Retinal pigment epithelial cell (primary cell): ENCODE measurements at places on chromosomes 16 and 17.

DNA sequence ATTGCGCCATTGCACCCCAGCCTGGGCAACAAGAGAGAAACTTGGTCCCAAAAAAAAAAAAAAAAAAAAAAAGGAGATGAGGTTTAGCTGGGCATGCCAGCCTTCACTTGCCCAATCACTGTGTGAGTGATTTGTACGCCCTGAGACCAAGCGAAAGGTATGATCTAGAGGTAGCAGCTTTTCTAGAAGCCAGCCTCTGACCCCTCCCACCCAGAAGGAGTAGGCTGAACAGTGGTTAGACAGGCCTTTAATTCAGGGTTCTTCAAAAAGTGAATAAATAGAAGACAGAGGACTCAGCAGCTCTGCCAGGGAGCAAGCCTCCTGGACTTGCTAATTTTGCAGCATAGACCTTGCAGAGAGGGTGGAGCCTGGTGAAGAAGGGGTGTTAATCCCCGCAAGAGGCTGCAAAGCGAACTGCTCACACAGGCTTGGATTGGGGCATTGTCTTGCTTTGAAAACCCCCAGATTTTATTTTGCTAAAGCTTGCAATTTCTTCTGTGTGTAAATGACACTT lies 7.1 kb upstream of the CYTH1 start:
- DNase-seq, result no peak

DNA sequence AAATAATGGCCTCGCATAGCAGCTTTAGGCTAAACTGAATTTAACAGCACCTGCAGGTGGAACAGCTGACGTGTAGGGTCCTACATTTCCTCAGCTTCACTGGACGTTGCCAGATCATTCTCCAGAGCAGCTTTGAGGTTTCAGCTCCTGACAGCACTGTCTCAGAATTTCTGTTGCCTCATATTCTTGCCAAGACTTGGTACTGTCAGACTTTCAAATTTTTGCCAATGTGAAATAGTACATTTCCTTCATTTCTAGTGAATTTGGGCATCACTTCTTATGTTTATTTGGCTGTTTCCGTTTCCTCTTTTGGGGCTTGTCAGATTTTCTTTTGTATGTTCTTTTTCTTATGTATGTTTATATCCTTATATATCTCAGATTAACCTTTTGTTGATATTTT lies 48.7 kb downstream of the MRTFB start:
- DNase-seq, result no peak

DNA sequence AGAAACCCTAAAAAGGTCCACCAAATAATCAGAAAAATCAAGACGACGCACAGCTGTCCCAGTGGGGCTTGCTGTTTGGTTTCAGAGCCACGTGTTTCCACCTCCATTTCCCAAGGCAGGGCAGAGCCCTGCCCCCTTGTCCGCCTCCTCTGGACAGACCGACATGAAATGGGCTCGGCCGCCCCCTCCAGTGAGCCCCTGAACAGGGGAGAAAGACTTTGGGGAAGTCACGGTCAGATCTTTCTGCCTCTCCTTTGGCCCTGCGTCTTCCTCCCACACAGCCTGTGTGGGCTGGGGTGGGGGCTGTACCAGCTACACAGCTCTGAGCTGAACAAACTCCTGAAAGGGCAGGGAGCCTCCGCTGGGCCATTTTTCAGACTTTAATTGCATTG lies 230.7 kb downstream of the ENGASE start:
- DNase-seq, result no peak

DNA sequence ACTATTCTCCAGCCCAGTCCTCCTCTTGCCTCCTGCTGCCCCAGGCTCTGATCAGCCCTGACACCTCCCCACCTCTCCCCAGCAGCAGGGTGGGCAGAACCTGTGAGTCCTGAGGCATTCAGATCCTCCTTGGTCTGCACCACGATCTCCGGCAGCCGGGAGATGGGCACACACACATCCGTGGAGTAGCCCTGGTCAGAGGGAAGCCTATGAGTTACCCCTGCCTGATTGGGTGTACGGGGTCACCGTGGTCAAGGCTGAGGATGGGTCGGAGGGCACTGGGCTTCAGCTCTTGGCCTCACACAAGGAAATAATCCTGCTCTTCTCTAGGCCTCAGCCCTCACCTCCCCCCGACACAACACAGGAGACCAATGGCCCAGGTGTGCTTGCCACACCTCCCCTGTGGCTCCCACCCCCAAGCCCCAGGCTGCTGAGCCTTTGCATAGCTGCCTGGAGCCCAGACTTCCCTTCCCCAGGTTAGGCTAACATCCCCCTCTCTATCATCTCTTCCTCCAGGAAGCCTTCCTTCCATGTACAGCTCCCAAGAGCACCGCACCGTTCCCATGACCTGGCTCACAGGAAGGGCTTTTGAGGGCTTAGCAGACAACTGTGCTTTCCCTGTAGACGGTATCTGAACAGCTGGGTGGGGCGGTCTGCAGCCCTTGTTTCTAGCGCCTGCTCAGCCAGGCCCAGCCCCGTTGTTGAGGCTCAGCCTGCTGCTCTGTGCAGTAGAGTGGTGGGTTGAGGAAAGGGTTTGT lies 3.7 kb downstream of the LDHD start:
- no peak for DNase-seq

- peak; percentile 68 for DNase-seq
Measured at GRCh38 chr17:41624208-41625101, at the start of gene KRT17. Gene KRT17 (minus strand): TSS chr17:41624575. CDS start chr17:41624509, 66 bp downstream.

- no peak for DNase-seq
Measured at GRCh38 chr16:85853547-85854545, 45.1 kb upstream of the IRF8 start.

DNA sequence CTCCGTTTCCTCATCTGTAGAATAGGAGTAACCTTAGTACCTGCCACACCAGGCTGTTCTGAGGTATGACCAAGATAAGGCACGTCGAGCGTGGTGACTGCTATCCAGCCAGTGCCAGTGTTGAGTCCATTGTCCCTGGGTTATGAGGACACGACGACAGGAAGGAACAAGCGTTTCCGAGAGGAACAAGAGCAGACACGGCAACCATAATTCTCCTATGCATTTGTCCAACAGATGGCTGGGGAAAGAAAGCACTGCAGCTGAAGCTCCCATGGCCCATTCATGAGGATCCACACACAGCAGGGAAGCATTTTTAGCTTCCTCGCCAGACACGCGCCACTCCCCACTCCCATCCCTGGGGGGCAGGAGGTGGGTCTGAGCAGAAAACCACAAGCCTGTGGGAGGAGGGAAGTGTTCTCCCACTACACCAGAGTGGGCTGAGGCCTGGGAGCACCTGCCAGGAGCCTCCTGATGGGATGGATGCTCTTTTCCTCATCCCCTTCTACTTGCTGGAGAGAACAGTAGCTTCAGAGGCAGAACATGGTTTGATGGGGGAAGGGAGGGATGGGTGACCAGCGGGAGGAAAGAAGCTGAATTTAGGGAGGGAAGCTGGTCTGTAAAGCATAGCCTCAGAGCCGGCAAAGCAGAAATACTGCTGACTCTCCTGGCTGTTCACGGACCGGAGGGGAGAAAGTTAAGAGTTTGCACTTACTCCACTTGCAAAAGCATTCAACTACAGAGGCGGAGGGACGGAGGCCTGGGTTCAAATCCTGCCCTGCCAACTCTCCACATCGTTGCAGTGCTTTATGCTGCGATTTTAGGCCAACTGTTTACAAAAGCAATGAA lies 2.7 kb downstream of the COTL1 start:
- DNase-seq, result no peak

DNA sequence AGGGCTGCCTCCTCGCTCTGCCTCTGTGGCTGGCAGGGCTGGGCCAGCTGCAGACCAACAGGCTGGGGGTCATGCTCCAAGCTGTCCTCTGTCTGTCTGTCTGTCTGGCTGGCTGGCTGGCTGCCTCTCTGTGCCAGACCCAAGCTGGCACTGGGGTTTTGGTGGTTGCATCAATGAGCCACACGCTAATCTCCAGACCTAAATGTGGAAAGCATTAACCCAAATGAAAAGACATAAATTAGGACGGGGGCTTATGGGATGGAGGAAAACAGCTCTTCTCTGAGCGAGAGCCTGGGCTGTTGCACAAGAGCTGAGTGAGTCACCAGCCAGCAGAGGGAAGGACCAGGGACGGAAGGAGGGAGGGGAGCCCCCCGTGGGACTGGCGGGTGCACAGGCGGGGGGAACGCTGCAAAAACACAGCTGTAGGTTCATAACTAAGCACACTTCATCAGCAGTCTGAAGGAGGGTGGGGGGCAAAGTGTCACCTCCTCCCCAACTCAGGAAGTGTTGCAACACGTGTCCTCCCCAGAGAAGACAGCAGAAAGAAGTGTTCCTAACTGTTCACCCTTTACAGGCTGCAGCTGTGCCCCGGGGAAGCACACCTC lies 83.4 kb downstream of the GAS7 start:
- peak; percentile 92 for DNase-seq

- DNase-seq, result peak; percentile 69
Measured at GRCh38 chr16:5041600-5042133, 7.9 kb upstream of the NAGPA start.

DNA sequence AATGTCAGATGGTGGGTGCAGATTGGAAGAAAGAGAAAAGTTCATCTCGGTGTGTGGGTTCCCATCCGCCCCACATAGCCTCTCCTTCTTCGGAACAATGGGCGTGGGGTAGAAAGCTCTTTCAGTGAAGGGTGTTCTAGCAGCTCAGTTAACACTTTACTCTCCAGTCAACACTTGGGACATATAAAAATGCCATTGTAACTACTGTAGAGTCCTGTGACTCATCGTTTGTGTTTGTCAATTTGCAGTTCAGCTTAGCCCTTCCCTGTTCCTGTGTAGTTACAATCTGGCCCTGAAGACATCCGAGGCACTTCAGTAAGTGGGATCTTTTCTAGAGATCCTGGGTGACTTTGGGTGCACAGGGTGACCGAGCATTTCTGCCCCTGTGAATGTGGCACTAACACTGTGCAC lies 11.5 kb upstream of the CLEC18C start:
- peak; percentile 18 for DNase-seq

- DNase-seq, result no peak
Measured at GRCh38 chr16:79009896-79010295, 590.6 kb downstream of the MAF start.

- DNase-seq, result no peak
Measured at GRCh38 chr16:67211674-67212073, 12.7 kb downstream of the ELMO3 start.

- peak; percentile 74 for DNase-seq
Measured at GRCh38 chr17:1147664-1148063, 32.1 kb downstream of the ABR start.

- no peak for DNase-seq
Measured at GRCh38 chr16:74625500-74626350, 18.8 kb upstream of the GLG1 start.

DNA sequence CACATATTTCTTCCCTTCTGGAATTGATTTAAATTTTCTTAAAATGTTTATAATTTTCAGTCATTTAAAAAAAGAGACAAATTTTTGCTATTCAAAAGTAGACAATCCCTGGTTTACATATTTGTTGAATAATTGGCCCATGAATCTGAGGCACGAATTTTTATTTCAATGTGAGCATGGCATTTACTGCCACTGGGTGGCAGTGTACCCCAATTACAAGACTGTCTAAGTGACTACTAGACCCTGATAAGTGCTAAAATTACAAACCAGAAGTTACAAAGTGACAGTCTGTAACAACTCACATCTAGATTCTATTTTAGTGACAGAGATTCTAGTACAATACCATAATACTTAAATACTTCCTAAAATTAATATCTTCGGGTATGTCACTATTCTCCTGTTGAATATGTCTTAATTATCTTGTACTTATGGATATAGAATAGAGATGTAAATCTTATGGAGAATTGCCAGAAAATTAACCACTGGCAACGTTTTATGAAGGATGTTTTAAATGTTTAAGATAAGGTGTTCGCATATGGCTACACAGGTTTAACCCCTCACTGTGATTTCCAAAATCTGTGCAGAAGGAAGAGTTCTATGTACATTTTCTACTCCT lies 235.8 kb downstream of the MAP2K4 start:
- DNase-seq, result peak; percentile 6

- no peak for DNase-seq
Measured at GRCh38 chr16:87641721-87642120, 39.4 kb downstream of the JPH3 start.

GRCh38 chr16:61415126-61415525 lies 621.1 kb downstream of the CDH8 start:
- no peak for DNase-seq

DNA sequence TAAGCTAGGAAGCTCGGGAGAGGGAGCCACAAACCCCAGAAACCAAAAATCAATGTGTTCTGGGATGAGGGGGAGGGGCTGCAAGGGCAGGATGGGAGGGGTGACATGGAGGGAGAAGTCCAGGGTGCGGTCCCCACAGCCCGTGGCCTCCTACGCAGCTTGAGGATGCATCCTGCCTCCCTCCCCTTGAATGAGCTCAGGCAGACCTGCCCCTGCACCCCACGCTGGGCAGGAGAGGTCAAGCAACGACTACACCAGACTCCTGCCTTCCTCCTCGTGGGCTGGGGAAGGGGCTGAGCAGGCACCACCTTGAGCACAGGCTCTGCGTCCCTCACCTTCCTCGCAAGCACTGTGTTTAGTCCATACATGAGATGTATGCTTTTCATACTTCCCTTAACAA lies 3.9 kb downstream of the ANKRD13B start:
- no peak for DNase-seq

DNA sequence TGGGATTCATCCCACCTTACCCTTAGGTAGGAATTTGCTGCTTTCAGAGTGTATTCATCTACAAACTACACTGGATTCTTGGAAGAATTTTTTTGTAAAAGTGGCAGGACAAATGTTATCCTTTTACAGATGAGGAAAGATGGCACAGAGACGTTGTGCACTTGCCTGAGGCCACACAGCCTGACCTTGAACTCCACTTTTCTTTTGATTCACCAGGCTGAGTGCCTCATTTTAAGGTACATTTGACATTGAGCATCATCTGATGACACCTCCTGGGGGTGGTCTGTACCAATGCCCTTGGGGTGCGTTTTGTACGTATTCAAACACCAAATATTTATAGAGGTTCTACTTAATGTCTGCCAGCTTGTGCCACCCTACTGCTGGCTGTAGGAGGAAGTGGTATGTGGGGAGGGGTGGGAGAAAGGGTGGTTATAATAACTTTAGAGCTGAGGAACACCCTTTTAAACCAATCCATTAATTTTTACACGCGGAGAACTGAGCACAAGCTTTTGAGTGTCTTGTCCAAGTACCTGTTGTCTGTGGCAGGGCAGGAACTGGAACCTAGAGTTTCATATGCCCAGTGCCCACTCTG lies 29.1 kb downstream of the HS3ST3B1 start:
- no peak for DNase-seq

DNA sequence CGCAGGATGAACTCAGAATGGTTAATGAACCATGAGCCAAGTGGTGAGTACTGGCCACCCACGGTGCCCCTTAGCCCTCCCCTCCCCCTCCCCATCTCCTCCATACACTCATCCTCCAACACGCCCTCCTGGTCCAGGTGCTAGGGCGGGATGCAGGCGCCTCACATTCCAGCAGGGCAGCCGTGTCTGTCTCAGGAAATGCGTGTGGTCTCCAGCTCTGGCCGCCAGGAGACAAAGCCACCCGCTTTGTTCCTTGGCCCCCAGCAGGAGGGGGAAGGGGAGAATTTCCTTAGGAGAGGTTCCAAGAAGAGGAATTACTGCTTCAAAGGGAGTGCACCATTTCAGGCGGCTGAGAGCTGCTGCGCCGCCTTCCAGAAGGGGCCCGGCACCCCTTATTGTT lies 29.7 kb upstream of the RMI2 start:
- DNase-seq, result no peak

- no peak for DNase-seq
Measured at GRCh38 chr17:77127735-77128361, 12.9 kb upstream of the SEC14L1 start.
